ENCODE measurements at places on chromosomes 2 and 18.

DNA sequence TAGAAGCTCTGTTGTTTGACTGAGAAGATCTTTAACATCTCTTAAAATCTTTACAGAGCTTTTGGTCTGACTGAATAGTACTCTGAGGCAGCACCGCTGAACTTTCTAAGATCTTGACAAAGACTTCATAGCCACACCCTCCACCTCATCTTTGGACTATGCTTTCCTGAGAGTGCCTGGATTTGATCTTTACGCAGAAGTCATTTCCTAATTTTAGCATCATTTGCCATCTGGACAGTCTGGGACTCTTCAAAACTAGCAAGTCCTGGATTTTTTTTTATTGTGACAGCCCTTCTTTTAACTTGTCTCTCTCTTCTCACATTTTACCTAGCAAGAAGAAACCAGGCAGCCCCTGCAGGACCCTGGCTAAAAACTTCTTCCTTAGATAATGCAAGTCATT, 188.8 kb downstream of the CTIF start:
- DNase-seq = no peak

- DNase-seq = no peak
Observed at GRCh38 chr2:225636558-225636957, 237.0 kb downstream of the NYAP2 start.

GRCh38 chr2:120498121-120498520, 152.2 kb downstream of the INHBB start:
- DNase-seq = no peak

GRCh38 chr2:238098901-238099713, 1.0 kb upstream of the ESPNL start:
- DNase-seq = no peak

- no peak for DNase-seq
Observed at GRCh38 chr2:62826141-62826540, 120.6 kb downstream of the EHBP1 start.

DNA sequence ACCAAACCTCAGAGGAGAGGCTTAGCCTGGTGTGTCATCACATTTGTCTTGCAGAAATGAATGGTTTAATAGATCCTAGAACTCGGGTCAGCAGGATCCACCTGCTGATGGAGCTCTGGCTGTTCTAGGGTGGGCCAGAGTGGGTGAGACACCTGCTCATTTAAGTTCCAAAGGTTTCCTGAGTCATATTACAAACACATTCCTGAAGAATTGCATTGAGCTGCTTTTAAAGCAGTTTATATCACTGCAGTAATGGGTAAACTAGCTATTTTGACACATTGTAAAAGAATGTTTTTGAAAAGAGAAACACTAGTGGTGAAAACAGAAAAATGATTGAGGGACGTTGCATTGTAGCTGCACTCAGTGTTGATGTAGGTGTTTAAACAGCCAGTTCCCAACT, 175.3 kb upstream of the TCF4 start:
- DNase-seq = no peak

GRCh38 chr2:222806526-222807137, 54.2 kb upstream of the ACSL3 start:
- no peak for DNase-seq

DNA sequence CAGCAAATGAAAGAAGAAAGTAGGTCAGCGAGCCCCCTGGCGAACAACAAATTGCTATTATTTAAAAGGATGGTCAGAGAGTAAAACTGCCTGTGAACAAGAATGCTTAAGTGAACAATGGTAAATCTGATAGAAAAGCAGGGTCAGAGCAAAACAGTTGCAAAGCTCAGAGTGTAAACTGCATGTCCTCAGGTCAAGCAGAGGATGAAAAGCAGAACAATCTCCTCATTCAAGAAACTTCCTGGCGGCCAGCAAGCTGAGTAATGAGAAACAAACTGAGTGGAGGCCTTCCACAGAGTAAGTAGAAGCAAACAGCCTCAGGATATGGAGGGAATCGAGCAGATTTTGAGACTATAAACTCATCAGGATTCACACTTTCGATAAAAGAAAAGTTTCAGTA, 117.9 kb downstream of the PPP1R1C start:
- peak; percentile 48 for DNase-seq

DNA sequence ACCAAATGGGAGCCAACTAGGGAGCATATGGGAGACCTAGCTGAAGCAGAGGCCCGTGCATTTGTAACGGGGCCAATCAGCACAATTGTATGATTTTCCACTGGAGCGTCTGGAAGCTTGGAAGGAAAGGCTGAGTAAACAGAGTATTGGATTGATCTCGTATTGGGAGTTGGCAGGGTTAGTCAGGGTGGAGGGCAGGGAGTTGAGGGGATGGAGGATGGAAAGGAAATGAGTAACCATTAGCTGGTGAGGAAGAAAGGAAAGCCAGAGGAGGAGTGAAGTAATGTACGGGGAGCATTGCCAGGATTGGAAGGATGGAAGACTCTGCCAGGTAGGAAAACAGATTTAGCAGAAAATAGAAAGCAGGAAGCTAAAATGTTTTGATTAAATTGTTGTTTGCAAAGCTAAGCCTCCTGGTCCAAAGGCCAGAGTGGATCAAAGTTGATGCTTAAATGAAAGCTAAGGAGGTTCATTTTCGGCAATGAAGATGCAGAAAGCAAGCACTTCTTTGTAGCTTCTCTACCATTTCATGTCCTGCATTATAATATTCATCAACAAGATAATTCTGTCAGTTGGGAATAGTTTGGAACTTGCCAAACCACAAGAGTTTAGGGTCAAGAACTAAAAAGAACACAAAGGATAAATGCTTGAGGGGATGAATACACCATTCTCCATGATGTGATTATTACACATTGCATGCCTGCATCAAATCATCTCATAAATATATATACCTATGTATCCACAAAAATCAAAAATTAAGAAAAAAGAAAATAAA, 75.6 kb upstream of the TTN start:
- no peak for DNase-seq

DNA sequence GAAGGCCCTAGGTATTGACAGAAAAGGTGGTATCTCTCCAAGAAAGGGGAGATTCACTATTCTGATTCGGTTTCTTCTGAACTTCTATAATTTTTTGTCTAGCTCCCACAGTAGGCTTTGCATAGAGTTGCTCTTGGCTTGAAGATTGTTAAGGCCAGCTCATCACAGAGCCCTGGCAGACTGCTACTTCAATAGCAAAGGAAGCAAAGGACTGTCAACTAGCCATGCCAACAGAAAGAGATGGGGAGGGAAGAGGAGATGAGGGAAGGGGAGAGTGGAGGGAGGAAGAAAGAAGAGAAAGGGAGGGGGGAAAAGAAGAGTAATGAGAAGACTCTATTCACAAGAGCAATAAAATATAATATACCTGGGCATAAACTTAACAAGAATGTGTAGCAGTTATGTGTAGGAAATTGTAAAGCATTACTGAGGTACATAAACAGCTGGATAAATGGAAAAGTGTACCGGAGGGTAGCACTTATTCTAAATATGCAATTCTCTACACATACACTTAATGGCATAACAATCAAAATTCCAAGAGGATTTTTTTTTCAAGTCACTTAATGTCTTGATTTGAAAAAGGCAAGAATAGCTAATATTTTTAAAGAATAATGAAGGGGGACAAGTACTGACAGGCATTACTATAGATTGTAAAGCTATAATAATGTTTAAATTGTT, 102.5 kb downstream of the LOXHD1 start:
- DNase-seq = no peak

DNA sequence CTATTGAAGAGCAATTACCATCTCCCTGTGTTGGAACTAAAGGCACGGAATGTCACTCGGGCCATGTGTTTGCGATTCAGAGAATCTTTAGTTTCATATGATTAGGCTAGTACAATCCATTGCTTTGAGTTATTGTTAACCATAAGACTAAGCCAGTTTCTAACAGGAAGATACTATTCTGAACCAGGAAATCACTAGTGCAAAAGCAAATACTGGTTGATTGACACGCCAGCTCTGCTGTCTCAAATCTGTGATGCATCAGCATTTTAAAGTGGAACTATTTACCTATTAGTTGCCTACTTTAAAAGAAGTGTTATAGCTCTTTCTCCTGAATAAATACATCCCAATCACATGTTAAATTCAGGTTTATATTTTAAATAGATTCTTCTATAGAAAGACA, 61.9 kb downstream of the AFTPH start:
- DNase-seq = no peak

DNA sequence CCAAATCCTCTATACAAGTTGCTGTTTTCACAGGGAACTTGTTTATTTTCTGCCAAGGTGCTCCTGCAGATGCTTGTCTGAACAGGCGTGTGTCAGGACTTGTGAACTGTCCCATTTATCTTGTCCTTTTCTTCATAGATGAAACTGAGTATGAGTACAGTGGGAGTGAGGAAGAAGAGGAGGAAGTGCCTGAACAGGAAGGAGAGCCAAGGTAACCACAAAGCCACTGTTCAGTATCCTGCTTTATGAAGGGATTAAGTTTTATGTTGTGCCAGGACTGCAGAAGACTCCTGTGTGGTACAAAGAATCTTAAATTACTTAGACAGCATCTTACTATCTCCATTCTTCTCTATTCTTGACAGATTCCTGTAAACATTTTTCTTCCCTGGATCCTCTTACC, 145.0 kb downstream of the MAP4K4 start:
- DNase-seq = no peak

GRCh38 chr2:168145011-168145410, 102.4 kb downstream of the STK39 start:
- no peak for DNase-seq

- DNase-seq = no peak
Observed at GRCh38 chr2:15745350-15745749, 153.7 kb downstream of the DDX1 start.

DNA sequence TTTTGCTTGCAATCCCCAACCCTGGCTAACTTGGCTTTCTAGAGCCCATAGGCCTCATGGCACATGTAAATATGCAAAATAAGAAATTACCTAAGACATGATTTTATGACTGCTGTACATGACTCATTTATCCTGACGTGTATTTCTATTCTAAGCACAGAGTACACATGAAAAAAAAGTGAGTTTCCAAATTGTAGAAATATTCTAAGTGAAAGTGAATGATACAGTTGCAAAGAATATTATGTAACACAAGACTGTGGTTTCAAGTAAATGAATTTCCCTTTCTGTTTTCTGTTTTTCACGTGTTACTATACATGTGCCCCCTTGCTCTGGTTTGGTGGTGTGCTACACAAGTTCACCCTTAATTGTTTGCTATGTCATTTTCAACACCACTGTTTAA, 162.4 kb downstream of the LRP1B start:
- DNase-seq = no peak

Data from retina (tissue), 1 donor.